ENCODE measurements at places on chromosomes 6 and 20.

GRCh38 chr20:9211016-9211760 is 142.3 kb downstream of the PLCB4 start:
- no peak for DNase-seq

GRCh38 chr6:84118191-84118590 is 84.6 kb downstream of the MRAP2 start:
- DNase-seq: no peak

- no peak for DNase-seq
Observed at GRCh38 chr20:59573837-59574236, 30.5 kb upstream of the PHACTR3 start.

GRCh38 chr6:116073765-116074440 is 13.2 kb upstream of the FRK start:
- no peak for DNase-seq

All from NCI-H510A (cell line).